ENCODE measurements at places on chromosomes 2 and 18.

GRCh38 chr18:69638056-69638455 lies 237.4 kb downstream of the DOK6 start:
- no peak for DNase-seq

- DNase-seq, result no peak
These were observed 6.7 kb downstream of the ASB3 start for GRCh38 chr2:53780056-53780455.

GRCh38 chr2:176067589-176068418 lies 16.0 kb downstream of the EVX2 start:
- DNase-seq, result no peak

DNA sequence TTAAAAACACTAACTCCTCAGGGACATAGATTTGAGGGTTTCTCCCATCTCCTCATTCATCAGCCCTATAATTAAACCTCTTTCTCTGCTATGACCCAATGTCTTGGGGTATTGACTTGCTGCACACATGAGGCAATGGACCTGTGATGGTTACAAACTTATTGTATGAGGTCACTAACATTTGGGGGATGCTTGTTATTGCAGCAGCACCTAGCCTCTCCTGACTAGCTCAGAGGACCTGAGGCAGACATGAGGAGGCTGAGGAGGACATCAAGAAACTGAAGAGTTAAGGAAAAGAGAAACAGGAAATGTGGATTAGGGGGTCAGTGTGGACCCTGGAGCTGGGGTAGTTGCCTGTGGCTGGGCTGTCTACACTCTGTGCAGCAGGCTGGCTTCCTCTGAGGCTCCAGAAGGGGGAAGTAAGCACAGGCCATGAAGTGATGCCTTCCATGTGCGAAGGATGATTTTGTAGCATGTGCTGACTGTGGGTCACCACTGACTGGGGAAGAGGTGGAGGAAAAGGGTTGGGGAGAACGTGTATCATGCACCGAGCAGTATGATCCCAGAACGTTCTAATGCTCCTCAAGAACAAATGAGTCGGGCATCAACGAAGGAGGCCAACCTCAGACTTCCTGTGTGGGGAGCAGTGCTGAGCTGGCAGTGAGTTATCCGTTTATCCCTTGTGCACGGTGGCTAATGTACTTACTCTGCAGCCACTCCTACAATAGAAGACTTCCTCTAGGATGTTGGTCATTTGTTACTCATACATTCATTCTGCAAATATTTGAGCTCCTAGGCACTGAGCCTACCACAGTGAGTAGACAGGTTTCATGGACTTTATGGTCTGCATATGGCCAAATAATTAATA lies 42.1 kb upstream of the RFX8 start:
- DNase-seq, result no peak

DNA sequence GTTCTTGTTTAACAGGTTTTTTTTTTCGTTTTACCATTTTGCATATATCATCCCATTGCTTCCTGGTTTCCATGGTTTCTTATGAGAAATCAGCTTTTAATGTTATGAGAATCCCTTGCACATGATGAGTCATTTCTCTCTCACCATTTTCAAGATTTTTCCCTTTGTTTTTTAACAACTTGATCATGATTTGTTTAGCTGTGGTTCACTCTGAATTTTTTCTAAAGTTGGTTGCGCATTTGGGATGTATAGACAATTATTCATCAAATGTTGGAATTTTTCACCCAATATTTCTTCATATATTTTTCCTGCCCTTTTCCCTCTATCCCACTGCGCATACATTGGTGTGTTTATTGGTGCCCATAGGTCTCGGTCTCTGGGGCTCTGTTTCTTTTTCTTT lies 42.4 kb upstream of the BIN1 start:
- no peak for DNase-seq

GRCh38 chr2:16058256-16058655 lies 117.9 kb downstream of the MYCN start:
- no peak for DNase-seq

- no peak for DNase-seq
These were observed 133.9 kb upstream of the ARL4C start for GRCh38 chr2:234630801-234631261.

GRCh38 chr2:119477113-119477505 lies 45.5 kb downstream of the TMEM37 start:
- DNase-seq, result no peak

GRCh38 chr2:153786016-153786415 lies 85.7 kb upstream of the GALNT13 start:
- DNase-seq, result no peak

DNA sequence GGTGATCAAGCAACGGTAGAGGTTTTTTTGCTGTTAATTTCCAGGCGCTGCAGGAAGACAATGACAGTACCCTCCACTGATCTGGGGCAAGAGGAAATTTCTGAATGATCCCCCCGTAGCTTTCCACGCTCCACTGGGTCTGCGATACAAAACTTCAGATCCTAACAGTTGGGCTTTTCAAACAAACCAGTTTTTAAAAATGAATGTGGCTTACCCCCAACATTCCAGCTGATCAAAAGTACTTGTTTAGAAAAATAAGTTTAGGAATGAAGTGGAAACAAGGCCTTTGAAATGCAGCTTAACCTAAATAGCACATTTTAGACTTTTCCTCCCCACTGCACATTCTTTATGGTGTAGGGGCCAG lies 5.7 kb downstream of the ZFP36L2 start:
- no peak for DNase-seq

DNA sequence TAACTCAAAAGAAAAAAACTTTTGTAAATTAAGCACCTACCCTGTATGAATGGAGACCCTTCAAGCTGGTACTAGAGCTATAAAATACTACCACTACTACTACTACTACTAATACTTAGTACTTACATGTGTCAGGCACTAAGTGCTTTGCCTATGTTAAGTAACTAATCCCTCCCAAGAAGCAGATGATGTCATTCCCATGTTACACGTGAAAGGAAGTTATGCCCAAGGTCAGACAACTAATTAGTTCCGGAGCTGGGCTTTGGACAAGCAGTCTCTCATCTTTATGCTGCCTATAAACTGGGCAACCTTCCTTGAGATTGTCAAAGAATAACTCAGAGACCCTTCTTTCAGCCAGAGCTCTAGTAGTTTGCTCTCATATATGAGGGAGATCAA lies 13.9 kb upstream of the ATP6V1B1 start:
- no peak for DNase-seq

GRCh38 chr2:29724282-29724681 lies 197.1 kb downstream of the ALK start:
- DNase-seq, result no peak

GRCh38 chr18:34153711-34154110 lies 71.0 kb downstream of the NOL4 start:
- DNase-seq, result no peak

DNA sequence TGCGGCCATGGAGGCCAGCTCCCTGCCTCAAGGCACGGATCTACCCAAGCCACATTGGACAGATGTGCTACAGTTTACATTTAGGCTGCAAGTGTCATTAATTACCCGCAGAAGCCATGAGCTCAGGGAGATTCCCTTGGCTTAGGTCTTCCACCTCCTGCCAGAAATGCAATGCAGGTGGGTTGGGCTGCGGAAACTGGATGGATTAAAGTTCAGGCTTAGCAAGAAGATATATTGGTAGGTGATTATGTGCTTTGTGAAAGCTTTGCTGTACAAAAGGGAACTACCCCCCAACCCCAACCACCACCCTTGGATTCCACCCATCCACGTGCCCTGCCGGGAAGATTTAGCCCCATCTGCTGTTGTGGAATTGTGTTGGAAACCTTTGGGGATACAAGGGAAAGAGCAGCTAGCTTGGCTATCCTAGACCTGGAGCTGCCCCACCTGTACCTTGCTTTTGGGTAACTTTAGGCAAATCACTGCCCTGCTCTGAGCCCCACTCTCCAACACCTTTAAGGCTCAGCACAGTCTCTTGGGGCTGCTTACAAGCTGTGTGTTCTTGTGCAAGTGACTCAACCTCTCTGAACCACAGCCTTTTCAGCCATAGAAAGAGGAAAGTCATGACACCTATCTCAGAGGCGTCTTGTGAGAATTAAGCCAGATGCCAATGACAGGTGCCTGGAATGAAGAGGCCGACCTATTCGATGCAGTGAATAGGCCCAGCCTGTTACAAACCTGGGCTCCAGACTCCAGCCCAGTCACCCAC lies 141.6 kb upstream of the GLI2 start:
- DNase-seq, result no peak
